Stimulated activated CD4-positive, alpha-beta T cell treated with anti-CD3 and anti-CD28 coated beads, TNF-alpha, amount 100 ng/mL, for 1 hour (primary cell): ENCODE measurements at places on chromosomes 13 and 19.

DNA sequence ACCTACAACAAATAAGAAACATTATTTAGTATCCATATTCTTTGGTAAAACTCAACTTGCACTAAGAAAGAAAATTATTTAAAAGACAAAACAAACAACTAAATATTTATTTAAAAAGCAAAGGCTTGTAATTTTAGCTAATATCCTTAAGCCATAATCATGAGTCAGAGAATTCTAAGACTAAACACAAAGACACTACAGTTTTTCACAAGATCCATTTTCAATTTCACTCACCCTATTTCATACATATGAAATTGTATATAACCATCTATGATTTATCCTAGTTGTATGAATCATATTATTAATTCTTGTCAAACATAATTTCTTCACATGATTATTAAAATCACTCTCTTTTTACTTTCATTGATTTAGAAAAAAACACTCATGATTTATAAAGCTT is 64.3 kb downstream of the MICU2 start:
- DNase-seq = no peak

DNA sequence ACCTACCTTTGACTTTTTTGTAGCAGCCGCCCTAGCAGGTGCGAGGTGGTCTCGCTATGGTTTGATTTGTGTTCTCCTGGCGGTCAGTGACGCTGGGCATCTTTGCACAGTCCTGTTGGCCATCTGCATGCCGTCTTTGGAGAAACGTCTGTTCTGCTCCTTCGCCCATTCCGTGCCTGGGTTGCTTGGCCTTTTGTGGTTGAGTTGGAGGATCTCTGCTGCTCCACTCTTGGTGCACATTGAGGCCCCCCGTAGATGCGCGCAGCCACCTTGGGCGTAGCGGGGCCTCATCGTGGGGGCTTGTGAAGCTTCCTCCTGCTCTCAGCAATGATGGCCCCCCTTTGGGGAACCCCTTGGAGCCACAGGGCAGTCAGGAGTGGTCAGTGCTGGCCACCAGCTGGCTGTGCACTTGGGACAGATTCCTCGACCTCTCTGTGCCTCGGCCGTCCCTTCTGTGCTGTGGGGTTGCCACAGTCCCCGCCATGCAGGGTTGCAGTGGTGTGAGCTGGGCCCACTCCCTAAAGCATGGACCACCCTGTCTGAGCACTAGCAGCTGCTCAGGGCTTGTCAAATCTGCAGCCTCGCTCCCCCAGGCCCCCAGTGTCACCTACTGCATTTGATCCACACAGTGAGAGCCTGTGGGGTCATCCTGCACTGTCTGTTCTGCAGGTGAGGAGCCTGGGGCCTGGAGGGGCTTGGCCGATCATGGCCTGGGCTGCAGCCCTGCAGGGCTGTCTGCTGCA is 170.8 kb downstream of the KDM4B start:
- no peak for DNase-seq

GRCh38 chr13:73991884-73992283 is 142.3 kb downstream of the KLF12 start:
- no peak for DNase-seq

DNA sequence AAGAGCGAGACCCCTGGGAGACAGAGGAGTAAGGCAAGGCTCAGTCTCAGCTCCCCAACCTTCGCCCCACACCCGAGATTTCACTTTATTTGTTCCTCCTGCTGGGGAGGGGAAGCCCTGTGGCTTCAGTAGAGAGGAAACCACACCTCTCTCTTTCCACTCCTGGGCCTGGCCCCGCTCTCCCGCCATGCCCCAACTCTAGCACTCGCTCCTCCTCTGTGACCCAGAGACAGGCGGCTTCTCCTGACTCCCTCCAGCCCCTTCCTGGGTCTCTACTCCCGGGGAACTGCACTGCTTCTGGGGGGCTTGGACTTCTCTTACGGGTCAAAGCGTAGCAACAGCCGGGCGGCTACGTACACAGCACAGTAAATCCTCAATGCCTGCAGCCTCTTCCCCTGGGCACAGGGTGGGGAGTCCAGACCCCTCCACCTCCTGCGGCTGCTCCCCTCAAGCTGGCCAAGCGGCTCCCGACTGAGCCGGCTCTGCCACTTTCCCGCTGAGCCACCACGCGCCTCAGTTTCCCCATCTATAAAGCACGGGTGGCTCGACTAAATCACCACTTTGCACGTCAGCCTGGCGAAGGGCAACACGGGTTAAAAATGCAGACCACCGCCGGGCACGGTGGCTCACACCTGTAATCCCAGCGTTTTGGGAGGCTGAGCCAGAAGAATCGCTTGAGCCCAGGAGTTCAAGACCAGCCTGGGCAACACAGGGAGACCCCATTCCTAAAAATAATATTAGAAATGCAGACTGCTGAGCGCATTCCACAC is 1.4 kb downstream of the RNF126 start:
- DNase-seq = no peak

DNA sequence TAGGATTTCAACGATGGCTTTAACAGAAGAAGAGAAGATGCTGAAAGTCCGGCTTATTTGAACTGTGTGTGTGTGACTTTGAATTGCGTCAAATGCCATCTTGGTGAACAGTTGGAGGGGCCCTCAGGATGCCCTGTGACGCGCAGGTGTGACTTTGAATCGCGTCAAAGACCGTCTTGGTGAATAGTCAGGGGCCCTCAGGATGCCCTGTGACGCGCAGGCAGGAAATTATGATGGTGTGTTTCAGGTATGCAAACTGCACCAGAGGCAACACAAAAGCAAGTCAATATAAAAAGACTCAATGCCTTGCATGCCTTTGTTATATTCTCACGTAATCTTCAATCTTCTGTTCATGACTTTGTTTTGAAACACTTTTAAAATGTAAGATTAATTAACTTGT is 29.2 kb downstream of the ATP11A start:
- DNase-seq = no peak

GRCh38 chr13:44078806-44079376 is 199.2 kb downstream of the LACC1 start:
- no peak for DNase-seq

GRCh38 chr13:44312834-44313551 is 60.6 kb upstream of the SERP2 start:
- DNase-seq = no peak

- DNase-seq = no peak
Measured at GRCh38 chr13:95734124-95734523, 57.2 kb downstream of the DNAJC3 start.

DNA sequence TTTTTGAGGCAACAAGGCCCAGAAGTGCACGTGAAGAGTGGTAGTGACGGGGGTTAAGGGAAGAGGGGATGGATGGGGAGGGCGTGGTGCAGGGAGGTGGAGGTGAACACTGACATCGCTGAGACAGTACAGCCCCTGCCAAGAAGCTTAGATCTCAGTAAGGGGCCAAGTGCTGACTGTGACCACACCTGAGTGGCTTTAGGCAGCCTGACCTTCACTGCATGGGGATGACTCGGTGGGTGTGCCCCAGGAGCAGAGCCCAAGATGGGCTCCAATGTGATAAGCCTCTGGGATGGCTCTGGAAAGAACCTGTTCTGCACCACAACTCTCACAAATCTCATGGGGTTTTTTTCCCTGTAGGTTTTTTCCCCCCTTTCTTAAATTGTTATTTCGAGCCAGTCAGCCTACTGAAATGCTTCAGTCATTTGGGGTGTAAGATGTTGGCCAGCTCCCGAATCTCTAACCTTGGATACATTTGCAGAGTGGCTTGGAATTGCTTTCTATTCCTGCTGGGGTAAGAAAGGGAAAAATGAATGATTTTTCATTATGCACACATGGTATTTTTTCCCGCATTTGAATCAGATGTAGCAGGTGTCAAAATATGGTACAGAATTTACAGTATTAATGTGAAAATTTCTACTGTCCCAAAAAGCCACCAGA is 165.0 kb downstream of the TM9SF2 start:
- no peak for DNase-seq

GRCh38 chr13:24699541-24699940 is 19.3 kb downstream of the ATP12A start:
- DNase-seq = no peak

DNA sequence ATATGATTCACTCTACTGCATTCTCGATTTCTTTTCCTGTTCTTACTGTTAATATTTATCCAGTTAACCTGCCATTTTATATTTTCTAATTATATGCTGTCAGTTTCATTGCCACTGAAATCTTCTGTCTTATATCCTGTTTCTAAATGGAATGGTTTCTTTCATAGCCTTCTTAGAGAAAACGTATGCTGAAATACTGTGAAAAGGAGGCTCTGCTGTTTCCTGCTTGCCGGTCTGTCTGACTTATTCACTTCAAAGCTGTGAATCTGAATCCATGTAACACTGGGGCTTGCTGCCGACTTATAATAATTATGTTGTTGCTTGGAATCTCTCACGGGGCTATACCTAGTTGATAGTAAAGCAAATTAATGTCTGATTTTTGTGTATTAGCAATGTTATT is 80.0 kb downstream of the GPR12 start:
- DNase-seq = no peak

GRCh38 chr19:3576696-3577443 is 4.1 kb downstream of the HMG20B start:
- DNase-seq = no peak

DNA sequence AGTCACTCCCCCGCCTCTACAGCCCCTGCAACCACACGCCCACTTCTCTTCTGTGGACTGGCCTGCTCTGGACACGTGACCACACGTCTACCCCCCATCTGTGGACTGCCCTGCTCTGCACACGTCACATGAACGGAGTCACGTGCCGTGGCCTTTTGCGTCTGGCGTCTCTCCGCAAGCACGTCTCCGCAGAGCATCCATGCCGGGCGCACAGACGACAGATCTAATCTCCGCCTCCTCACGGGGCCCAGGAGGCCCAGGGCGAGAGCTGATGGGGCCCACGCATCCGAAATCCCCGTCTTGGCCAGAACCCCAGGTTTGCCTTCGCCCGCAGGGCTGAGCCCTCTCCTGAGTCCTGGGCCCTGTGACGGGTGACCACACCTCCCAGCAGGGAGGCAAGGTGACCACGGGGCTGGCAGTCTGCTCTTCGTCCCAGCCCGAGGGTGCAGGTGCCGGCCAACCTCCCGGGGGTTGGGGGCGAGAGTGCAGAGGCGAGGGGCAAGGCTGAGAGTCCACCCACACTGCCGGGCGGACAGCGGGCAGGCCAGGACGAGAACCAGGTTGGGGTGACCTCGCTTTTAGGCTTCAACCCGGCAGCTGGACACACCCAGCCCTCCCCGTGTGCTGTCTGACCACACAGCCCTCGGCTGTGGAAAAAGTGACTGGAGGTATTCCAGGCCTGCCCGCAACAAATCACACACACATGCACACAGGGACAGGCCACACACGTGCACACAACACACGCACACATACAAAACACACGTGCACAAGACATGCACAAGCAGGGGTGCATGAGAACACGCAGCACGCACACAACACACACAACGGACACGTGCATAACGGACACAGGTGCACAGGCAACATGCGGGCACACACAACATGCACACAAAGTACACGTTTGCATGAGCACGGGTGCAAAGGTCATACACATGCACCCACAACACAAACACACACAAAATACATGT is 3.9 kb downstream of the SBNO2 start:
- DNase-seq = no peak

GRCh38 chr13:46401432-46401831 is 14.4 kb upstream of the RUBCNL start:
- DNase-seq = no peak

- DNase-seq = no peak
Measured at GRCh38 chr19:4376991-4377781, 23.2 kb downstream of the SH3GL1 start.

DNA sequence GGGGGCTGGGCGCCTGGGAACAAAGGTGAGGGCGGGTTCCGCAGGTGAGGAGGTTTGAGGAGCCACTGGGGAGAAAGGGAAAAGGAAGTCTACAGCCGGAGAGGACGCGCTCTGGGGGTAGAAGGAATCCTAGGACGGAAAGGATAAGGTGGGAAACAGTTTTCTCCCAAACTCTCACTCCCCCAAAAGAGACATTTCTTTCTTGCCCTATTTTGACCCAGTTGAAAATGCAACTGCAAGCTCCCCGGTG is 651 bp upstream of the POLR1D start:
- DNase-seq = no peak

DNA sequence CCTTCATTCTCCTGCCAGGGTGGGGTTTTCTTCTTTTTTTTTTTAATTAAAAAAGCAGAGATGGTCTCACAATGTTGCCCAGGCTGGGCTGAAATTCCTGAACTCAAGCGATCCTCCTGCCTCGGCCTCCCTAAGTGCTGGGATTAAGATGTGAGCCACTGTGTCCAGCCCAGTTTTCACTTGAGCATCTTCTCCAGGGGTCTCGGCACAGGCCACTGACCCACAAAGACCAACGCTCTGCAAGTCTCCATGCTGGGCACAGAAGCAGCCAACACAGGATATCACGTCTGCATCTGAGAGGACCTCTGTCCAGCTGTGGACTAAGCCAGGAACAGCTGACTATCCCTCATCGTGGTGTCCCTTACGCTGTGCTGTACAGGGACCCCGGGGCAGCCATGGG is 9.5 kb upstream of the TMEM86B start:
- no peak for DNase-seq
